ENCODE measurements at places on chromosomes 12 and 14.

DNA sequence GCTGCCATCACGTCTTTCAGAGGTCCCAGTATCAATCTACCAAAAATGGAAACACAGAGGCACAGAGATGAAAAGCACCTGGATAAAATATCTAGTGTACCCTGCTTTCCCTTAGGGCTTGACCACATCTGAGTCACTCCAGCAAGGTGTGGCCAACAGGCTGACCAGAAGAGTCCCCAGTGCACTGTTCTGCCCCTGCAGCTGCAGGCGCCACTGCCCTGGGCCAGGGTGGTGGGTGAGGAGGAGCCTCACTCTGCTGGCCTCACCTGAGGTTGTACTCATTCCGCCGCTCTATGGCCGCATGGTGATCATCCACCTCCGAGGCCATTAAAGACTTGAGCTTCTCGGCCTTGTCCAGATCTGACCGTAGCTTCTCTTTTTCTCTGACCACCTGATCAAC lies 60.4 kb downstream of the NIN start:
- H3K4me3 ChIP-seq = no peak overlapping the region
- peaks cover 14% of the 10 kb centered on the region for H3K4me1 ChIP-seq
- H3K36me3 ChIP-seq = peaks cover 21% of the 10 kb centered on the region
- H3K27ac ChIP-seq = no peak overlapping the region
- DNase-seq = no peak

DNA sequence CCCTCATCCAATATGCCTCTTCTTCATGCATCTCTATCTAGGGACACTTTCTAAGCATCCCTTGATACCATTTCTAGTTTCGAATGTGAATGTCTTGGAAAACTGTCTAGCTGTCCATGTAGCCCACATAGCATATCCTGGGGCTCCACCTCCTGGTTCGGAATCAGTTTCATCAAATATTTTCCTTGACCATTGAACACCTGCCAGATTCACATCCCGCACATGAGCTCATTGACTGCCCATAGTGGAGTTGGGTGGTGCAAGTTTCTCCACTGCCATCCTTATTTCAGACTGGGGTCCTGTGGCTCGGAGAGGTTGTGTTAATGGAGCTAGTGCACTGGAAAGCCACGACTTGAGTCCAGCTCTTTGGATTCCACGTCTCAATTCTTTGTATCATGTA lies 58.6 kb upstream of the TMEM263 start:
- no peaks in the 10 kb centered on the region for H3K4me1 ChIP-seq
- no peak overlapping the region for H3K27ac ChIP-seq
- H3K36me3 ChIP-seq = no peaks in the 10 kb centered on the region
- no peak for DNase-seq
- H3K4me3 ChIP-seq = no peak overlapping the region
- H3K27me3 ChIP-seq = no peaks in the 10 kb centered on the region

DNA sequence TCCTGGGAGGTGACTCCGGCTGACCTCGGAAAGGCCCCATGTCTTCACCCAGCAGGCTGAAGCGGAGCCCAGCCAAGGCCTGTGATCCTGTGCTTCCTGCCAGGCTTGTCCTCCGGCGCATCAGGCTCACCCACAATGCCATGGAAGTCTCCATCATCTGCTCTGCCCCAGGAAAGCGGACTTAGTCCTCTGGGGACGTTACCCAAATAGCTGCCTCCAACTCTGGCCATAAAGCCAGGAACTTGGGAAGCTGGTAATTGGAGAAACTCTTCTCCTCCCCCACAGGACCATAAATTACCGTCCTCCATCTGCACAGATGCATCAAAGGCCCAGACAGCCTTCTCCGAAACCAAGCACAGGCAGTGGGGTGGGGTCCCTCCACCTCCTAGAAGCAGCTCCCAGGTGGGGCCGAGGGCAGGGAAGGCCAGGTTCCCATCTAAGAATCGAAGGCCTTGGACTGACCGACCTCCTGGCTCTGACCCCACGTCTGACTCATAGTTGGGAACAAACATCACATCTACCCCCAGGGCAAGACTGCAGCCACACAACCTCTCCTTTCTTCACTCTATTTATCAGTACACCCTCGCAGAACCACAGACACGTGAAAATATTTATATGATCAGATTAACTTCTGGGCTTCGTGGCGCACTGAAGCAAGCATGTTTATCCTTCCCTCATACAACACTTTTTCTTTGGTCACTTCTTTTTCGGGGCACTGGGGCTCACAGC lies 56.4 kb downstream of the PITPNM2 start:
- no peaks in the 10 kb centered on the region for H3K36me3 ChIP-seq
- H3K27ac ChIP-seq = no peak overlapping the region
- H3K4me3 ChIP-seq = no peak overlapping the region
- H3K27me3 ChIP-seq = peaks cover 8% of the 10 kb centered on the region

- no peaks in the 10 kb centered on the region for H3K4me1 ChIP-seq
- no peak overlapping the region for H3K4me3 ChIP-seq
- DNase-seq = no peak
- H3K36me3 ChIP-seq = no peaks in the 10 kb centered on the region
- no peaks in the 10 kb centered on the region for H3K27me3 ChIP-seq
Measured at GRCh38 chr12:44307506-44308168, 471.8 kb downstream of the TMEM117 start.

DNA sequence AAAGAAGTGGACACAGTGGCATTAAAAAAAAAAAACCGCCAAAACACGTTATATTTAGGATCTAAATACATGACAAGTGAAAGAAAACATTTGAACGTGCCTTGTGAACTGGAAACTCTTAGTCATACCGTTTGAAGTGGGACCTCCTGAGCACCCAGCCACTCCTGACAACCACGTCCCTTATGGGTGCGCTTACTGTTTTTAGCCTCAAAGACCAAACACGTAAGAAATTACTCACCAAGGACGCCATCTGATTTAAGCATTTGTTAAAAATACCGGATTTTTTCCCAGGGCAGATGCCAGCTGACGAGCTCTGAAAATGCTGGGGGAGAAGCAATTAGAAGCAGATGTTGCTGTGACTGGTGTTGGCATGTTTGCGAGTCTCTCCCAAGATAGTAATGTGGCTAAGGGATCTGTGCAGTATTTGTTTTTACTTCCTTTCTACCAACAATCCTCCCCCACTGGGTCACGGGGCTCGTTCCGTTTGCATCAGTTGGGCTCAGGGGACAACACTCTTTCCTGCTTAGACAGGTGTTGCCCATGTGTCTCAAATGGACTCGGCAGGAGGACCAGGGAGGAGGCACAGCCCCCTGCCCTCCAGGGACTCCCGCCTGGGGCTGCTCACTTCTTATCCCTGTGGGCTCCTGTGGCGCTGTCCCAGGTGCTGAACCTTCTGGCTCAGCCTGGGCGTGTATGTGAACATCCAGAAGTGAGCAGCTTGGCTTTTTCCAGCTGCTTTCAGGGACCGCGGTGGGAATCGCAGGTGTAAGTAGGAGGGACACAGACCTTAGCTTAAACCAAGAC lies 101.0 kb downstream of the BEGAIN start:
- peak; percentile 78 for DNase-seq
- peaks cover 9% of the 10 kb centered on the region for H3K4me1 ChIP-seq
- H3K27ac ChIP-seq = peak overlapping the region; percentile 18
- no peaks in the 10 kb centered on the region for H3K36me3 ChIP-seq

DNA sequence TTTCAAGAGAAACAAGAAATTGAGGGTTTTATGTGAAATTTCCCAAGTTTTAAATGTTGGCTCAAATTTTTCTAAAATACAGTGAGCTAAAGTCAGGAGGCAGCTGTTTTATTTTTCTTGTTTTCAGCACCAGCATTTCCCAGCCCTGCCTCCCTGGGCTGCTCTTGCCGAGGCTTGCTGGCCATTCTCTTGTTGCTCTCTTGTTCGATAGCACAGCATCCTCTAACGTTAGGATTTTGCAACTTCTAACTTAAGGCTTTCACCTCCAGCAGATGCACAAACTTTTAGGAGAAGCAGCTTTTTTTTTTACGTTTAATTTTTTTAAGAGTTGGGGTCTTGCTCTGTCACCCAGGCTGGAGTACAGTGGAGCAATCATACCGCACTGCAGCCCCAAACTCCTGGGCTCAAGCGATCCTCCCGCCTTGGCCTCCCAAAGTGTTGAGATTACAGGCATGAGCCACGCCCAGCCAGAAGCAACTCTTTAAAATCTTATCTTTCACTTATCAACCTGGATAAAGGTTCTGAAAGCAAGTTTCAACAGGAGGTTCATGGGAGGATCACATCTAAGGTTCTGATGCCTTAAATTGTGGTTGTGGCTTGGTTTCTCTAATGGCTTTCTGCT lies 40.2 kb downstream of the B4GALNT3 start:
- DNase-seq = no peak
- H3K4me3 ChIP-seq = no peak overlapping the region
- no peaks in the 10 kb centered on the region for H3K36me3 ChIP-seq
- H3K4me1 ChIP-seq = no peaks in the 10 kb centered on the region
- peaks cover 30% of the 10 kb centered on the region for H3K27me3 ChIP-seq

DNA sequence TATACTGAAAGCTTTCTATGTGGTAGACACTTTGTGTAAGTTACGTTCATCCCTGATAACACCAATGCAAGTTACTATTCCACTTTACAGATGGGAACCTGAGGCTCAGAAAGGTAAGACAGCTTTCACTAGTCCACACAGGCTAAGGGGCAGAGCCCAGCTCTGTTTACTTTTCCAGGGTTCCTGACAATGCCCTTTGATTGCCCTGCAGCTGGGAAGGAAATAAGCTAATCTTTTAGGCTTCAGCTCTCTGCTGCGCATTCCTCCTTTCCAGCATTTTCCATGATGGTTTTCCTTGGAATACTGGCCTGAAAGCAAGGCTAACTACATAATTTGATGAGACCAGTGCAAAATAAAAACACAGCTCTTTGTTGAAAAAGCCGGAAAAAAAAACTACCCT lies 185.7 kb upstream of the BTG1 start:
- no peak for DNase-seq
- H3K27ac ChIP-seq = no peak overlapping the region
- H3K4me1 ChIP-seq = no peaks in the 10 kb centered on the region
- no peaks in the 10 kb centered on the region for H3K36me3 ChIP-seq
- H3K27me3 ChIP-seq = no peaks in the 10 kb centered on the region
- H3K4me3 ChIP-seq = no peak overlapping the region

DNA sequence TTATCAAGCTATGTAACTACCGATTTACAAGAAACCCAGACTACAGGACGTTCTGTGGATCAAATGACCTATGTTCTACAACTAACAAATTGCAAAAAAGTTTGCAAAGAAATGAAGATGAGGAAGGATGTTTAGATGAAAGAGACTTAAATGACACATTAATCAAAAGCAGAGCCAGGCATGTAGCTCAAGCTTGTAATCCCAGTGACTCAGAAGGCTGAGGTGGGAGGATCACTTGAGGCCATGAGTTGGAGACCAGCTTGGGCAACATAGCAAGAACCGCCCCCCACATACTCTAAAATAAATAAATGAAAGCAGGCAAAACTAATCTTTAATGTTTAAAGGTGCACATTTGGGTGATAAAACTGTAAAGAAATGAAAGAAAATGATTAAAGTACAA lies 331.9 kb downstream of the BTG1 start:
- H3K27ac ChIP-seq = no peak overlapping the region
- peaks cover 10% of the 10 kb centered on the region for H3K4me1 ChIP-seq
- H3K36me3 ChIP-seq = no peaks in the 10 kb centered on the region

GRCh38 chr14:99075771-99076375 lies 196.1 kb downstream of the BCL11B start:
- H3K27ac ChIP-seq = no peak overlapping the region
- no peaks in the 10 kb centered on the region for H3K4me1 ChIP-seq
- H3K4me3 ChIP-seq = no peak overlapping the region
- H3K36me3 ChIP-seq = no peaks in the 10 kb centered on the region
- DNase-seq = no peak

DNA sequence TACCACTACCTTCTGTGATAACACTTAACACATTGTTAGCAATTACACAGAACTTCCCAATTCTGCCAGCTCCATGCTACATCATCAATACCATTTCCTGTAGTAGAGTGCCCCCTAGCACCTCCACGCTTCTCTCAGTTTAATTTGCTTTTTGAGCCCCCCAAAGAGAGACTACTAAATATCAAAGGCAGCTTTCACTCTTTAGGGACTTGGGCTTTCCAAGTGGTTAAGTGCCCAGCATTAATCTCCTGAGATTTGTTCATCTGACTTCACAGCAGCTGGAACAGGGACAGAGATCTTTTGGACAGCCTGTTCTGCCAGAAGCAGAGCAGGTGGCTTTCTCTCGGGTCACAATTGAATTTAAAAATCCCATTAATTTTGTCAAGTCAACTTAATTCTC lies 954.9 kb downstream of the DIO2 start:
- no peak overlapping the region for H3K27ac ChIP-seq
- H3K4me3 ChIP-seq = no peak overlapping the region
- no peak for DNase-seq

GRCh38 chr12:108629824-108630476 lies 3.7 kb downstream of the SELPLG start:
- H3K36me3 ChIP-seq = no peaks in the 10 kb centered on the region
- H3K4me1 ChIP-seq = peaks cover 36% of the 10 kb centered on the region
- H3K4me3 ChIP-seq = no peak overlapping the region
- peak; percentile 85 for DNase-seq
- peak overlapping the region; percentile 82 for H3K27ac ChIP-seq

DNA sequence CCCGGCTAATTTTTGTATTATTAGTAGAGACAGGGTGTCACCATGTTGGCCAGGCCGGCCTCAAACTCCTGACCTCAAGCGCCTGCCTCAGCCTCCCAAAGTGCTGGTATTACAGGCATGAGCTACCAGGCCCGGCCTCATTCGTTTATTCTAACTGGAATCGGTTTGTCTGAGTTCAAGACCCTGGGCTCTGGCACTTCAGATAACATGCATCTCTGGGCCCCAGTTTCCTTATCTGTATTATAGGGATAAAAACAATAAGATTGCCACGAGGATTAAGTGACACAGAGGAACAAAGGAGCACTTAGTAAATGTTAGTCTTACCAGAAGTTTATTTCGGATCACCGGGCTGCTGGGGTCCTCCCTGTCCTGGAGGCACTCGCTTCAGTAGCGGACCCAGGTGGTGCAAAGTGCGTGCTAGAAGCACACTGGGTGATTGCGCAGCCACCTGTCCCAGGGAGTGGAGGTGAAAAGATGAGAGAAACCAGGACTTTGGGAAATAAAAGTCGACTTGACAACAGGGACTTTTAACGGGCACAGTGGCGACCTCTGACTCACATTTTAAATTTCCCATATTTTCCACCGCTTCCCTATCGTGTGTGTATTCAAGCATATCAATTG lies 37.5 kb downstream of the ACACB start:
- H3K36me3 ChIP-seq = no peaks in the 10 kb centered on the region
- H3K4me3 ChIP-seq = peak overlapping the region; percentile 59
- DNase-seq = no peak
- H3K4me1 ChIP-seq = peaks cover 9% of the 10 kb centered on the region
- no peak overlapping the region for H3K27ac ChIP-seq
- H3K27me3 ChIP-seq = peaks cover 4% of the 10 kb centered on the region

DNA sequence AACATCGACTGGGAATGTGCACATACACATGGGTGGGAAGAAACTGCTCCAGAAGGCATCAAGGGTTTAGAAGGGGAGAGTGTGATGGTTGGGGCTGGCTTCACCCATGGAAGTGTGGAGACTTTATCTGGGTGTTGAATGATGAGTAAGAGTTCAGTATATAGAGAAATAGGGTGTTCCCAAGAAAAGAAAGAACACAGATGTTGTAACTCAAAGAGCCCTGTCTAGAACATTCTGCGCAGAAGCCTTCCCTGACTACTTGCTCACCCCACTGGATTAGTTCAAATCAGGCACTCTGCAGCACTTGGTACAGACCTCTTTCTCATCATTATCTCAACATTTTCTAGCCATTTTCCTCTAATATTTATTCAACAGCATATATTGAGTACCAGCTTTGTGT lies 491.7 kb downstream of the SNAPC1 start:
- H3K36me3 ChIP-seq = no peaks in the 10 kb centered on the region
- H3K4me1 ChIP-seq = no peaks in the 10 kb centered on the region
- H3K4me3 ChIP-seq = no peak overlapping the region
- no peak overlapping the region for H3K27ac ChIP-seq
- no peaks in the 10 kb centered on the region for H3K27me3 ChIP-seq

GRCh38 chr12:2553388-2554126 lies 241.2 kb upstream of the FKBP4 start:
- H3K36me3 ChIP-seq = no peaks in the 10 kb centered on the region
- no peaks in the 10 kb centered on the region for H3K4me1 ChIP-seq
- no peaks in the 10 kb centered on the region for H3K27me3 ChIP-seq
- no peak for DNase-seq
- no peak overlapping the region for H3K4me3 ChIP-seq
